Astrocyte (in vitro differentiated cells and primary cell): ENCODE measurements at places on chromosomes 11 and 22. TPM values are rescaled to one million over a fixed set of nuclear protein-coding genes. Genes with fewer than 3 reads are reported as not detected.

GRCh38 chr22:26172389-26172990 lies 3.2 kb downstream of the SEZ6L start:
- H3K27ac ChIP-seq = no peak overlapping the region
- H3K27me3 ChIP-seq = peaks cover 31% of the 10 kb centered on the region
- no peak overlapping the region for H3K4me3 ChIP-seq

DNA sequence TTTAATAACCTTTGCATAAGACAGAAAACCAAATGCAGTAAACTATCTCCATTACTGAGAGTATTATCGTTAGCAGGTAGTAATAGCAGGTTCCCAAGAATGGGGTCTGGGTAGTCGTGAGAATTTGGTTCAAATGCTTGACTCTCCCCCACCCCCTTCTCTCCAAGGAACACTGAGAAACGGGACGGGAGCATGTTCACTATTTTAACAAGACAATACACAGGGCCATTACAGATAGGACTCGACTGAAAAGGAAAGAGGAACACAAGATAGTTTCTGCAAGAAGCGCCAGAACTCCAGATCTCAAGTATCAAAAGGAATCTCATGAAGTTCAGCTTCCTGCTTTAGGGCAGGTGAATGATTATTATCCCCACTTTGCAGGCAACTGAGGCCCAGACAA lies 27.0 kb downstream of the KMT5B start:
- no peak overlapping the region for H3K27ac ChIP-seq
- H3K36me3 ChIP-seq = peaks cover 17% of the 10 kb centered on the region
- no peak overlapping the region for H3K4me3 ChIP-seq
- H3K4me1 ChIP-seq = no peaks in the 10 kb centered on the region
- no peak for DNase-seq

DNA sequence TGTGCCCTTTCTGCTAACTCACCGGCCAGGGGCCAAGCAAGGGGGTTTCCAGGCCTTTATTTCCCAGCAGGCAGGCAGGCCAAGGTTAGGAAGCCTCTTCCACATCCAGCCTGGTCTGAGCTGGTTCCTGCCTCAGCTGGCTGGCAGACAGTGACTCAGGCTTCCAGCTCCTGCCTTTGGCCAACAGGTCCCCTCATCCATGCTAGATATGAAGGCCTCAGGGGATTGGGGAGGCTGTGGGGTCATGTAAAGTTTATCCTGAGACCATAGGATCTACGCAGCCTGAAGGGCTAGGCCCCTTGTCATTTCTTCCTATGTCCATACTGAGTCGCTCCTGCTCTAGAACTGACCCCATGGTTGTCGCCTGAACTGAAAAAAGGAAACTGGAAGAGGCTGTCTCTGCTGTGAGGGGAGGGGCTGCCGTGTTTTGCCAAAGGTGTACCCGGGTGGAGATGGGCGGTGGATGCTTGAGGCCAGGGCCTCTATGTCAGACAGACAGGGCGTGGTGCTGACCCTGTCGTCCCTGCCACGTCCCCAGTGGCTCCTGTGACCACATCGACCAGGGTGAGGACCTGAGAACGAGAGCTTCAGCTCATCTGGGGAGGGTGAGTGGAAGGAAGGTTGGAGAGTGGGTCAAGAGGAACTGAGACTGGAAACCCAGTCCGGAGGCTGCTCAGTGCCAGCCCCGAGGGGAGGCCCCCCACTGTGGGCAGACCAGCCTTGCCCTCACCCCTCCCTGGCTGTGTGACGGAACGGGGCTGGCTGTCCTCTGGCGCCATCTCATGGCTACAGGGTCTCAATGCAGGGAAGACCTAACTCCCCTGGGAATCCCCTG lies 17.0 kb downstream of the P2RY6 start:
- no peaks in the 10 kb centered on the region for H3K36me3 ChIP-seq
- H3K27me3 ChIP-seq = no peaks in the 10 kb centered on the region
- H3K4me1 ChIP-seq = peaks cover 17% of the 10 kb centered on the region
- H3K27ac ChIP-seq = peak overlapping the region; percentile 67
- peak overlapping the region; percentile 16 for H3K4me3 ChIP-seq
- peak; percentile 75 for DNase-seq

DNA sequence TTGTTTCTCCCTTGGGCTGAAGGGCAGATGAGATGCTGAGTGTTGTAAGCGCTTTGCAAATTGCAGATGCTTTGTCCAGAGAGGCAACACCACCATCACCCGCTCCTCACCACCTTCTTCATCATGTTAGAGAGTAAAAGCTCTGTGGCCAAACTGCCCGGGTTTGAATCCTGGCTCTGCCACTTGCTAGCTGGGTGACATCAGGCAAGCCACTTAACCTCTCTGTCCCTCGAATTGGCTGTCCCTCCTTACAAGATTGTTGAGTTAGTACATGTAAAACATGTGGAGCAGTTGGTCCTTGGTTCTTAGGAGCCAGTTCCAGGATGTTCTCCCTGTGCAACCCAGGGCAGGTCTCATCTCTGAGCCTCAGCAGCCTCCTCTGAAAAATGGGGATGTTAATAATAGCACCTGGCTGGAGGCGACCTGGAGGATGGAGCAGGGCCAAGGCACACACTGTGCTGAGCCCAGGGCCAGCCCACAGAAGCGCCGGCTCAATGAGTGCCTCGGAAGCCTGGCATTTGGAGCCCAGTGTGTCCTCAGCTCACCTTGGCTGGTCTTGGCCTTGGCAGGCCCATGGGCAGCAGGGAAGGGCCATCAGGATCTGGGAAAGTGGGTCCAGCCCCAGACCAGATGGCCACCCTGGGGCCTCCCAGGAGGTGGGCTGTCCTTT lies 10.5 kb downstream of the C11orf86 start:
- DNase-seq = no peak
- no peak overlapping the region for H3K27ac ChIP-seq
- H3K4me1 ChIP-seq = peaks cover 9% of the 10 kb centered on the region
- H3K4me3 ChIP-seq = no peak overlapping the region
- H3K36me3 ChIP-seq = no peaks in the 10 kb centered on the region

GRCh38 chr11:130459521-130459920 lies 11.1 kb downstream of the ADAMTS15 start:
- H3K4me3 ChIP-seq = no peak overlapping the region
- peaks cover 4% of the 10 kb centered on the region for H3K4me1 ChIP-seq
- H3K27me3 ChIP-seq = no peaks in the 10 kb centered on the region

GRCh38 chr11:123308077-123308476 lies 113.0 kb upstream of the CLMP start:
- H3K27me3 ChIP-seq = peaks cover 2% of the 10 kb centered on the region
- peak; percentile 87 for DNase-seq
- no peaks in the 10 kb centered on the region for H3K36me3 ChIP-seq
- no peak overlapping the region for H3K27ac ChIP-seq
- H3K4me3 ChIP-seq = no peak overlapping the region

GRCh38 chr11:85752201-85752889 lies 58.6 kb downstream of the SYTL2 start:
- no peak for DNase-seq
- H3K36me3 ChIP-seq = no peaks in the 10 kb centered on the region
- no peaks in the 10 kb centered on the region for H3K27me3 ChIP-seq

DNA sequence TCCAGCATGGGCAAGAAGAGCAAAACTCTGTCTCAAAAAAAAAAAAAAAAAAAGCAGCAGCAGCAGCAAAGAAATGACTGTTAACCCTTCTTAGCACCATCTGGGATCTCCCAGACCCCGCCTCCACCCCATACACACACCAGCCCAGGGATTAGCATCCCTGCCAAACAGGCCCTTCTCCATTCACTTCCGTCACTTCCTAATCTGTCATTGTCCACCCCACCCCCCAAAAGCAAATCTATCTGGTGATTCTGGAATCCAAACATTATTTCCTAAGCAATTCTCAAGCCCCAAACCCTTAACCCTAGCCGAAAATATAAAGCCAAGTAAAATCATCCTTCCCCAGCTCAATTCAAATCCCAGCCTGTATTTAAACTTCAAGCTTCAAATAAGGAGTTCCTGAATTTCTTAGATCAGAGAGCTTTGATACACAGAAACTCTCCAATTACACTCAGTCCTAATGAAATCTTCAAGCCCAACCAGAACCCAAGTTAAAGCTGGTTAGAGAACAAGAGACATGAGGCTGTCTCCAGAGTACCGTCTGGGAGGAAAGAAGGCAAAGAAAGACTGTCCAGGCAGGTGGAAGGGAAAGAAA lies 6.0 kb upstream of the AHNAK start:
- no peaks in the 10 kb centered on the region for H3K27me3 ChIP-seq
- no peaks in the 10 kb centered on the region for H3K36me3 ChIP-seq
- H3K27ac ChIP-seq = peak overlapping the region; percentile 97
- no peak for DNase-seq
- H3K4me3 ChIP-seq = peak overlapping the region; percentile 43

DNA sequence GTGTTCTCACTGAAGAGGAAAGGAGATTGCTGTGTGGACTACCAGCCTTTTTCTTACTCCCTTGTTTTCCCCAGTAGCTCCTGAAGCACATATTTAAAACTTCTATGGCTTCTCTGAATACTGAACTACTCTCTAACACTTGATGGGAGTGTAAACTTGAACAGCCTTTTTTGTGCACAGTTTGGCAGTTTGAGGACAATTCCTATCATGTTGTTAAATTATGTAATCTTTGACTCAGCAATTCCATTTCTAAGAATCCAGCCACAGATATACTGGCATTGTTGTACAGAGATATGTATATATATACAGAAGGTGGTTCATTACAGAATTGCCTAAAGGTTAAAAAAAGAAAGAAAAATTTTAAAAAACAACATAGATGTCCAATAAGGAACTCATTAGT lies 47.1 kb upstream of the EED start:
- H3K4me1 ChIP-seq = no peaks in the 10 kb centered on the region
- no peak overlapping the region for H3K4me3 ChIP-seq
- H3K27me3 ChIP-seq = no peaks in the 10 kb centered on the region
- no peak overlapping the region for H3K27ac ChIP-seq

DNA sequence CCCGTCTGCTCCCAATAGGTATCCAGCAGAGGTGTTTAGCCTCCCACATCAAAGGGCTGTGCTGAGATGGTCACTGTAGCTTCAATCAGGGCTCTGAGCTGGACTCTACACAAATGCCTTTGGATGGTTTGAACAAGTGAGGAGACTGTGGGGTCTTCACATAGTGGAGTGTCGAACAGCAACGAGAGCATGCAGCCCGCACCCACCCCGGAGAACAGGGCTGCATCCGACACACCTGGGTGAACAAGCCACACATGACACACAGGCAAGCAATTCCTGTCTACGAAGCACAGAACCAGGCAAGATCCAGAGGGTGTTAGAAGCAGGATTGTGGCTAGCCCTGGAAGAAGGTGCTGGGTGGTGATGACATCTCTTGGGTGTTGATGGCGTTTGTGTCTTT lies 58.0 kb upstream of the FGF3 start:
- H3K4me3 ChIP-seq = no peak overlapping the region
- no peak for DNase-seq
- H3K4me1 ChIP-seq = no peaks in the 10 kb centered on the region
- no peaks in the 10 kb centered on the region for H3K36me3 ChIP-seq
- H3K27me3 ChIP-seq = peaks cover 20% of the 10 kb centered on the region
- no peak overlapping the region for H3K27ac ChIP-seq

The SLC22A6 gene
- not detected in 2 replicates for total RNA-seq

The PKP3 gene
- total RNA-seq = 1.1 and 2.1 TPM in 2 replicates

The CCDC88B gene
- 1.2 and 1.6 TPM in 2 replicates for total RNA-seq

The KRTAP5-6 gene
- not detected in 2 replicates for total RNA-seq
